Uterine smooth muscle cell (primary cell): ENCODE measurements at places on chromosomes 13 and 19. TPM values are rescaled to one million over a fixed set of nuclear protein-coding genes. Genes with fewer than 3 reads are reported as not detected.

Gene TEX29
- not detected in 2 replicates for total RNA-seq

Gene SIGLEC14
- not detected in 2 replicates for total RNA-seq

Gene CCDC124
- 36.0 and 43.5 TPM in 2 replicates for total RNA-seq

Gene ZNF701
- 14.6 and 16.7 TPM in 2 replicates for total RNA-seq

Gene ZNF260
- total RNA-seq = 9.2 and 21.6 TPM in 2 replicates

Gene VSIG10L
- 0.22 and 0.50 TPM in 2 replicates for total RNA-seq

Gene IPO5
- total RNA-seq = 234 and 242 TPM in 2 replicates

Gene LILRA1
- total RNA-seq = not detected in 2 replicates

Gene LAIR1
- not detected in 2 replicates for total RNA-seq

Gene SKA3
- total RNA-seq = 9.7 and 10.1 TPM in 2 replicates

Gene PPP1R15A
- total RNA-seq = 124 and 144 TPM in 2 replicates

Gene DACH1
- 0.37 and 1.00 TPM in 2 replicates for total RNA-seq

Gene TSHZ3
- total RNA-seq = 7.5 and 14.0 TPM in 2 replicates

Gene ZNF208
- total RNA-seq = 0.25 TPM in 1 of 2 replicates, not detected in the other

Gene C19orf85
- total RNA-seq = not detected in 2 replicates

Gene FBN3
- not detected in 2 replicates for total RNA-seq

Gene TPP2
- total RNA-seq = 82.4 and 84.7 TPM in 2 replicates
